ENCODE measurements at places on chromosomes 1 and 21. TPM values are rescaled to one million over a fixed set of nuclear protein-coding genes. Genes with fewer than 3 reads are reported as not detected.

DNA sequence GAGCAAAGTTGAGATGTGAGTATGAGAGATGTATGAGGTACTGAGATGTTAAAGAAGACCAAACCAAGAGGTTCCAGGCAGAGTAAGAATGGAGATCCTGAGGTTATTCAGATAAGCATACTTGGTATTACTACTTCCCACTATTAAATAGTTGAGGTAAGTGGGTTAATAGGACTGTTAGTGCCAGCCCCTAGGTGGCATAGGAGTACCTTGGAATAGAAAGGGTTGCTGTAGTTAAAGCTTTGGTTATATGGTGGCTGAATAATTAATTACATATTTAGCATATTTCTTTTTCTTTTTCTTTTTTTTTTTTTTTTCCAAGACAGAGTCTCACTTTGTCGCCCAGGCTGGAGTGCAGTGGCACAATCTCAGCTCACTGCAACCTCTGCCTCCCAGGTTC, 397.9 kb upstream of the TMPRSS15 start:
- DNase-seq = no peak

GRCh38 chr1:193285641-193286040, 99.2 kb upstream of the B3GALT2 start:
- DNase-seq = no peak

DNA sequence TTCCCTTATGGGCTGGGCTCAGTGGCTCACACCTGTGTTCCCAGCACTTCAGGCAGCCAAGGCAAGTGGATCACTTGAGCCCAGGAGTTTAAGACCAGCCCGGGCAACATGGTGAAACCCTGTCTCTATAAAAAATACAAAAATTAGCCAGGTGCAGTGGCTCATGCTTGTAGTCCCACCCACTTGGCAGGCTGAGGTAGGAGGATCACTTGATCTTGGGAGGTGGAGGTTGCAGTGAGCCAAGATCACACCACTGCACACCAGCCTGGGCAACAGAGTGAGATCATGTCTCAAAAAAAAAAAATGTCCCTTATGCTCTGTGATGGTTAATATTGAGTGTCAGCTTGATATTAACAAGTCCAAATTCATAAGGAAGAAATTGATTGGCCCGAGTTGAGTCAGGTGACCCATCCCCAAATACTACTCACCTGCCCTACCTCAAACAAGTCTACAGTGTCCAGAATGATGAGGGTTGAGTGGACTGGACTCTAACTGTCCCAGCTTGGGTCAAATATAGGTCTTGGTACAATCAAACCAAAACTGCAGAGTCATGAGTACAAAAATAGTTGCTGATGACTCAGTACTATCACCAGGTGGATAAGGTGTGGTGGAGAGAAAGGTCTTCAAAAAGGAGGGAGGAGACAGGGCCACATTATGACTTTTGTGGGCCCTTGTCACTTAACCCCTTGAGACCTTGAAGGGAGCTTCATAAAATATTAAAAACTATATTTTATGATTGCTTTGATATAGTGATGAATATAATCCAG, 161.0 kb downstream of the ZNF326 start:
- DNase-seq = no peak

- DNase-seq = no peak
Observed at GRCh38 chr1:44328671-44329416, 26.2 kb downstream of the ERI3 start.

The HSD3B1 gene
- polyA plus RNA-seq = 0.44 TPM

The HSPG2 gene
- 140 TPM for polyA plus RNA-seq

The TRAF3IP3 gene
- 1.9 TPM for polyA plus RNA-seq

The LCE1A gene
- not detected for polyA plus RNA-seq

All from right renal cortex interstitium (tissue), 3 donors.